CD4-positive, alpha-beta T cell (primary cell): ENCODE measurements at places on chromosomes 11 and 22.

GRCh38 chr11:3080104-3080503 lies 22.9 kb upstream of the CARS1 start:
- no peak for DNase-seq

- no peak for DNase-seq
Measured at GRCh38 chr11:46905806-46906205, 12.5 kb downstream of the LRP4 start.

DNA sequence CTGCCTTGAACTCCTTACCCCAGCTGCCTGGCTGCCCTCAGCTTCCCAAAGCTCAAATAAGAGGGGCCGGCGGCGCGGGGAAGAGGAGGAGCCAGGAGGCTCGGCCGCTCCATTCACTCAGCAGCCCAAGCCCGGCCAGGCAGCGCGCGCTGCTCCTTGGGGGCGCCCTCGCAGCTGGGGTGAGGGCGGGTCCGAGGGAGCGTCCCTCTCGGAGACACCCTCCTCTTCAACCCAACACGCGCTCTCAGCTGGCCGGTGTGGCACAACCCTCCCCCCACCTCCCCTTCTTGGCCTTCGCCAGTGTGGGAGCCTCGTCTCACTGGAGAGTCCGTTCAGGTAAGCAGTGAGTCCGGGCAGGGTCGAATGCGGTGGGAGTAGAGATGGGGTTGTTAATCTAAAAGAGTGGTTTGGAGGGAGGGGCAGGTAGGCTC lies at the start of gene WT1:
WT1 (minus strand) TSS at position 29 of the 431 bp plus-strand sequence.
- DNase-seq = no peak

GRCh38 chr11:74460481-74461154 lies 6.7 kb downstream of the KCNE3 start:
- peak; percentile 17 for DNase-seq

DNA sequence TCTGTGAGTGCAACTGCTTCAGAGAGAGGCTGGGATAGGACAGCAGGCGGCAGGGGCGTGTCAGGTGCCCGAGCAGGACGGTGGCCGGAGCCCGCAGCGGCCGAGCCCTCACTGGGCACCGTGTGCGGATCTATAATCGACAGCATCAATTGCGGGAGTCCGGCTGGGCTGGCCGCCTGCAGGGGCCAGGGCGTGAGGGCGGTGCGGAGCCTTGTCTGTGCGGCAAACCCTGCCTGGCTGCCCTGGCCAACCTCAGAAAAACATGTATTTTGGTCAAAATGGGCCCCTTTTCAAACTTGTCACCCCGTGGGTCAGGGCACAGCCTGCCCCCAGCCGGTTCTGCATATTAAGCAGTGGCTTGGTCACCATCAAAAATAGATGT lies 91.3 kb upstream of the KCNQ1OT1 start:
- no peak for DNase-seq

DNA sequence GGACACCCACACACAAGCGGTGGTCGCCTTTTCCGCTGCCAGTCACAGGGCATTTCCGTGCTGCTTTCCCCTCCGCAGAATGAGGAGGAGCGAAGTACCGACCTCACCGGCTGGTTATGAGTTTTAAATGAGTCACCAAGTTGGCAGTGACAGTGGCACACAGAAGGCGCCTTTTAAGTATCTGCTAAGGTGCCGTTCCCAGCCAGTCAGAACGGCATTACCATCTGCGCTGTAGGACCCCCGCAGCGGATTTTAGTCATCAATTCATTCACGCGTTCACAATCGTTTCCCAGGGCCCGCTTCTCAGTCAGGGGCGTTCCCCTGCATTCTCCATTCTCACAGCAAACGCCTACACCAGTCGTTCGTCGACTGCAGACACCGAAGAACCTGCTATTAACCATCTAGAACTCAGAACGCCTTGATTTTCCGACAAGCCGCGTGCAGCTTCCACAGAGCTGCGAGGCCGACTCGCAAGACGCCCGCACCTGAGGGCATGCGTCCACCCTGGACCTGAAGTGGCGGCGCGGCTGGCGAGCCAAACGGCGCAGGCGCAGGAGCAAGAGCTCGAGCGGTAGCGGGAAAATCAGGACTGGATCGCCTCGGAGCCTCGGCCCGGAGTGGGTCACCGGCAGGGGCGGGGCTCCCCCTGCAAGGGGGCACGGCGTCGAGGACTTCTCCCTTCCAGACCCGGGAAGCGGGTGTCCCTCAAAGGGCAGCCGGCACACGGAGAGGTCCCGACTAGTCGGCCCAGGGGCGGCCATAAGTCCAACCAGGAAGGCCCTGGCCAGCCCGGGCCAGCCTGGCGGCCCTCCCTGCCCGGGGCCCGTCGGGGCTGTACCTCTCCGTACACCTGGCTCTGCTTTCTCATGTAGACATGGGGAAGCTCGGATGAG lies 642 bp downstream of the CYP2R1 start:
- peak; percentile 85 for DNase-seq

GRCh38 chr11:116030697-116031331 lies 526.6 kb upstream of the CADM1 start:
- no peak for DNase-seq

DNA sequence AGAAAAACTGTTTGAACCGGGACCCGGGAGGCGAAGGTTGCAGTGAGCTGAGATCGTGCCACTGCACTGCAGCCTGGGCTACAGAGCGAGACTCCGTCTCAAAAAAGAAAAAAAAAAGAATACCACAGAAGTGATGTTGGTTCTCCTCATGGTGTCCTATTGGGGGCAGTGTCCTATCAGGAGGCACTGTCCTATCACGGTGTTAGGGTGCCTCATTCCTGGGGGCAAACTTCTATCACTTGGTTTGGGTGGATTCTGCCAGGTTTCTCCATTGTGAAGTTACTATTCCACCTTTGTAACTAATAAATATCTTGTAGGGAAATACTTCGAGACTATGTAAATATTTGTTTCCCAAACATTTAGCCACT lies 19.6 kb downstream of the PRR14L start:
- no peak for DNase-seq

GRCh38 chr11:60127311-60127811 lies 38.9 kb downstream of the MS4A2 start:
- no peak for DNase-seq

GRCh38 chr22:39349967-39350726 lies at the start of gene SYNGR1:
Gene SYNGR1, plus strand, starts transcription at chr22:39349991. Its CDS starts 20 bp downstream, at chr22:39350011.
- DNase-seq = peak; percentile 10

GRCh38 chr11:69918938-69919650 lies 99.9 kb upstream of the FGF3 start:
- peak; percentile 60 for DNase-seq

- peak; percentile 31 for DNase-seq
Measured at GRCh38 chr22:46754110-46754799, 8.2 kb upstream of the TBC1D22A start.

DNA sequence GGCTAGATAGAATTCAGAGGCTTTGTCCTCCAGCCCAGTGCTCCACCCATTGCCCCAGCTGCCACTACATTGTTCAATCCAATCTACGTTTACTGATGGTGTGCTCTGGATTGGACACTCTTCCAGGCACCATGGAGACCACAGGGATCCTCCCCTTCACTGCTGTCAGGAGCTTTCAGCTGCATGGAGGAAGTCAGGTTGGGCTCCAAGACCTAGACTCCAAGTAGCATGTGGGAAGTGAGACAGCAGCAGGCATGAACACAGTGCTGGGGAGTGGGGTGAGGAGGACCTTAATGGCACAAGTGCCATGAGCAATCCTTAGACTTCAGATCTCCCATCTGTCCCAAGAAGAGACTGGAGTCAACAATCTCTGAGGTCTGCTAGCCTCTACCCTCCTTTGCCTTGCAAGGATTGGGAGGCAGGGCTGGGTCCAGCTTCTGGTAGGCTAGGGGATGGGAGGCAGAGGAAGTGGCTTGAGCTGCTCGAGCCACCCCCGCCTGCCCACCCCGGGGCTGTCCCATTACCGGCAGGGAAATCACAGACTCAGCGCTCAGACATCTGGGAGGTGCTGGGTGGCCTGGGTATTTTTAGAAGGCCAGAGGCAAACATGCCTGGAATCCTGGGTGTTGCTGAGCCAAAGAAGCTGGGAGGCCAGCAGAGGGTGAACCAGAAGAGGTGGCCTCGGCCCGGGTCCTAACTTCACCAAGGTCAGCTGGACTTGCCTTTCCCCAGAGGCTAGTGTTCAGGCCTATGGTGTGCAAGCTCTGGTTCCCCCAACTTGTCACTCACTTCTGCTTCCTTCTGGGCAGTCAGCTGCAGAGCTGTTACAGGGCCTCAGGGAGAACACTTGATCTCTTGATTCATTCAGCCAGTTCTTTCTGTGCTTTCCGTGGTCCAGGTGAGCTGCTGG lies 15.2 kb upstream of the FCHSD2 start:
- DNase-seq = no peak

DNA sequence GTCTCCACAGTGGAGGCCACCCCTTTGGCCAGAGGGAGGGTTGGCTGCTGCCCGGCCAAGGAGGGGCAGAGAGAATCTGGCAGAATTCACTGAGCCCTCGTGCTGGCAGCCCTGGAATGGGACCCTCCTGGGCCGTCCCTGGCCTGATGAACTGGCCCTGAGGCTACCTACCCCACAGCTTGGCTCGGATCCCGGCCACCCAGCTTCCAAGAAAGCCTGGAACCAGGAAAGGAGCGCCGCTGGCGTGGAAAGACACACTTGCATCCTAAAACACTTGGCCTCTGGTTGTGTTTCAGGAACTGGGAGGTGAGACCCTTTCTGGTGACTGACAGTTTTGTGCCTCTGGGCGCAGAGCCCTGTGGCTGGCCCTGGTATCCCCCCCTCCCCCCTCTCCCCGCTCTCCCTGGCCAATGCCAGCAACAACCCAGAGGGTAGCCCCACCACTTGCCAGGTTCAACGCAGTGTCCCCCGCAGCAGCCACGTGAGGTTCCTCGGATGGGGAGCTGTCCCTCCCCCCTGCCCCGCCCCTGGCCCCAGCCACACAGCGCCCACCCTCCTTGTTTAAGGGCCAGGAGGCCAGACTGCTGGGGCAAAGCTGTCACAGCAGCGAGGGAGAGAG lies 693 bp downstream of the NFAM1 start:
- DNase-seq = no peak

DNA sequence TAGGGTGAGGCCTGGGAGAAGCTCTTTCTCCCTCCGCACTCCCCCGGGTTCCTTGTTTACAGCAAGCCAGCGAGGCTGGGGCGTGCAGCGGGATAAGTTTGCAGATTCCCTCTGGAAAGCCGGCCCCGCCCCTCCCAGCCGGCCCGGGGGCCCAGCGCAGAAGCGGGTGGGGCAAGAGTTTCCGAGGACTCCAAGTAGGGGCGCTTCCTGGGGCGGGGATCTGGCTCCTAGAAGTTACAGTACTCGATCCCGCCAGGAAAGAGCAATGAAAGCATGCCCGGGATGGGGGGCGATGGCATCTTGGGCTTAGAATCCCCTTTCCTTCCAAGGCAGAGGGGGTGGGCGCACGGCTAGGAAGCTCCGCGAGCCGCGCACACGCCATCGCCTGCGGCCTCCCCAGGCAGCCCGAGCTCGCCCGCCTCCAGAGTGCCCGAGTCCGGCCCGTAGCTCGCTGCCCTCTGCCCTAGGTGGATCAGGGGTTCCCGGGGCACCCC lies 385 bp downstream of the TST start:
- no peak for DNase-seq

DNA sequence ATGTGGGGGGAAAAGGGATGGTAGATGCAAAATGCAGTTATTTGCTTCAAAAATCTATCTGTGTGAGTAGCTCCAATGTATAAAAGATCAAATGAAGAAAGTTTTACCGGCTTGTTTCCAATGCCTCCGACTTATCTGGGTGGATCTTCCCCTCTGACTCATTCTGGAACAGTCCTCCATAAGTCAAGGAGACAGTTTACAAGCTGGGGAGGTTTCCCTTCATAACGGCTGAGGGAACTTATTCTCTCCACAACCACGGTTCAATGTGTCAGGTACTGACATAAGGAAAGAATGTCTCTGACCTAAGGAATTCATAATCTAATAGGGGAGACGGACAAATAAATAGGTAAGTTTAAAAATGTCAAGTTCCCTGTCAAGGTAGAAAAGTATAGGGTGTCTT lies 49.7 kb upstream of the BIRC3 start:
- DNase-seq = no peak

DNA sequence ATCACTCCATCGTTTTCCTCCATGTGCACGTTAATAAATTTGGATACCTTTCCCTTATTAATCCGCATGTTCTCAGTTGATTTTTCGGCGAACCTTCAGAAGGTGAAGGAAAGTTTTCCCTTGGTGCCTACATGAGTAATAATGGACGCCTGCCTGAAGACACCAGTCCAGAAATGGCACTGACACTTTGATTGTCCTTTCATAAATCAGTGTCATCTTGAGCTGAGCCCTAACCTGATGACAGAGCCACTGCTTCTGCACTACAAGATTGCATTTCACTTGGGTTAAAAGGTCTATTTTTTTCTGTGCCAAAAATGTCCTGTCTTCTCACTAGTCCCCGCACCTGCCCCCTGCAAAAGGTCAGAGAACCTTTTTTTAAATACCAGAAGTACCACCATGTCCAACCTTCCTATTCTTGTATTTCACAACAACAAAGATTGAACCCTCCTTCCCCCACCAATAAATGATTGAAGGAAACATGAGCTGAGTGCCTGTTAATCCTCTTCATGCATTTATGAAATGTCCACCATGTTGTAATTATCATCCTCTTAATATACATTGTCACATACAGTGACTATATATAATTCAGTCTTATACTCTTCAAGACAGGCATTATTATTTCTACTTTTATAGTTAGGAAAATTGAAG lies 219.9 kb upstream of the UBASH3B start:
- DNase-seq = no peak

GRCh38 chr11:133988686-133989410 lies 32.1 kb upstream of the IGSF9B start:
- DNase-seq = no peak

DNA sequence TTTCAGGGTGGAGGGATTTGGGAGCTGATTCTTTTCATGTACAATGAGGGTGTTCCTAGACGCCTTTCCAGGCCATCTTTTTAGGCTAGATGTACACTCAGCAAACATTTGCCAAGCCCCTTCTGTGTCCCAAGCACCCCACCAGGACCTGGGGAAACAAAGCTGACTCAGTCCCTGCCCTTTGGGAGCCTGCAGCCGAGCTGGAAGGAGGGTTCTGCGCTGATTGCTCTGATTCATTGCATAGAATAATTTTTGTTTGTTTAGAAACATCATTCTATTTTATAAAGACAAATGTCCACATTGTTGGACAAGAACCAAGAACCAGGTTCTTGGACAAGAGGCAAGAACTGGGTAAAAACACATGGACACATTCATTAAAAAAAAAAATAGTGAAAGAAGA lies 16.7 kb downstream of the TP53AIP1 start:
- DNase-seq = no peak

- DNase-seq = no peak
Measured at GRCh38 chr11:120912504-120912903, 111.4 kb upstream of the TBCEL start.

DNA sequence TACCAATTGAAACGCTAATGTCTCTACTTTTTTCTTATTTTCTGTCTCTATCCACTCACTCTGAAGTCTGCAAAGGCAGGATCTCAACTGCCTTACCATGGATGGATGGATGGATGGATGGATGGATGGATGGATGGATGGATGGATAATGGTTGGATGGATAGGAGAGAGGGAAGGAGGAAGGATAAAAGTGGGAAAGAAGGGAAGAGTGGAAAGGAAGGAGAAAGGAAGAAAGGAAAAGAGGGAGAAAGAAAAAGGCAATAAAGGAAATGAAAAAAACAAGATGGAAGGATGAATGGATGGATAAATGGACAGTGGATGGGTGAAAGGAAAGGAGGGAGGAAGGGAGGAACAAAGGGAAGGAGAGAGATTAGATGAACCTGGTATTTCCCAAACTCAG lies 506.0 kb downstream of the MN1 start:
- no peak for DNase-seq

- DNase-seq = no peak
Measured at GRCh38 chr22:24240381-24240780, 4.5 kb downstream of the GGT5 start.

- no peak for DNase-seq
Measured at GRCh38 chr11:63791495-63792167, 21.6 kb upstream of the SPINDOC start.
